ENCODE measurements at places on chromosomes 5 and 9.

GRCh38 chr5:134649163-134649835 lies 714 bp downstream of the SEC24A start:
- DNase-seq = no peak

DNA sequence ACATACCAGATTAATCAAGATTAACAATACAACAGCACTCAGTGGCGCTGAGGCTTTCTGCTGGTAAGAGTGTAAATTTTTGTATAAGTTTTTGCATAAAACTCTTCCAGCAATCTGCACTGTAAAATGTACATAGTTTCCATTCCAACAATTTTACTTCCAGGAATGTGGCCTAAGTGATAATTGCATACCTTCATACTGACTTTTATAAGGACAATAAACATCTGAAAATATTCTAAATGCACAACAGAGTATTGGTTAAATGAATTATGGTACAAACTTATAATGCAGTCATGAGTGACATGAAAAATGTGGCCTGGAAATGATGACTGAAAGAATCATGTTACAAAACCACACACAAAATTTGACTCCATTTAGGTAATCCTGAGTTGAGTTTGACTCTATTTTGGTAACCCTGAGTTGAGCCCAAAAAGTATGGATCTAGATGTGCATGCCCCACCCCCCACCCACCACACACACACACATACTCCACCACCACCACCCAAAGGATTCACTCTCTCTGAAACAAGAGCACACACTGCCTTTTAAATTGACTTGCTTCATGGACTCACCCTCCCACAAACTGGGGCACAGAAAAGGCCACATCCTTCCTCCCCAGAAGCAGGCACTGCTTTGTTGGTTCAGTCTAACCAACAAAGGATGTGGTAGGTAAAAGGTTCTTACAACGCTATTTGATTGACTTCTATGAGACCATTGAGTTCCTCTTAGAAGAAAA lies 137.6 kb downstream of the SUSD1 start:
- DNase-seq = peak; percentile 16

- no peak for DNase-seq
Measured at GRCh38 chr9:94222870-94223269, 36.2 kb upstream of the ZNF169 start.

DNA sequence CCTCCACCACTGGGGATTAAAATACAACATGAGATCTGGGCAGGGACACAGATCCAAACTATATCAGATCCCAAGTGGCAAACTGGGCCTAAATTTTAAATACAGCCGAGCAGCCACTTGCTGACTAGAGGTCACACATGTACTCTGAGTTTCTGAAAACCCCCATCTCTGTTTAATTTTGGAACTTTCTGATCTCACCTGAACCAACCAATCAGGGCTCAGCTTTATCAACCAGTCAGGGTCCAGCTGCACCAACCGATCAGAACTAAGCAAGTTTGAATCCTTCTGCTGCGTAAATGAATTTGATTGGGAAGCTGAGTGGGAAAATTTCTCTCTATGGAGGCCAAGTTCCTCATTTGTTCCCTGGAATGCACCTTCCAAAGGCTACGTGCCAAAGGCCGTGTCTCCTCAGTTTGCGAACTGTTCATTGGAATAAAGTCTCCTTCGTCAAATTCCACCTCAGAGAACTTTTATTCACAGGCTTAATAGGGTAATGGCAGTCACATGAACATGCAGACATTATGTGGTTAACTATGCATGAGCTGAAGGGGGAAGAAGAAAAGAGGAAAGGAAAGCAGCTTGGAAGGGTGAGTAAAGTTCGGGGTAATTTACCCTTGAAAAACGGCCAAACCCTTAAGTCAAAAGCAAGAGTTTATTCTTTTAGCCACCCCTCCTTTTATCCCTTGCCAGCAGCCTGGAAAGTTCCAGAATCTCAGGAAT lies 3.7 kb downstream of the CD180 start:
- no peak for DNase-seq

DNA sequence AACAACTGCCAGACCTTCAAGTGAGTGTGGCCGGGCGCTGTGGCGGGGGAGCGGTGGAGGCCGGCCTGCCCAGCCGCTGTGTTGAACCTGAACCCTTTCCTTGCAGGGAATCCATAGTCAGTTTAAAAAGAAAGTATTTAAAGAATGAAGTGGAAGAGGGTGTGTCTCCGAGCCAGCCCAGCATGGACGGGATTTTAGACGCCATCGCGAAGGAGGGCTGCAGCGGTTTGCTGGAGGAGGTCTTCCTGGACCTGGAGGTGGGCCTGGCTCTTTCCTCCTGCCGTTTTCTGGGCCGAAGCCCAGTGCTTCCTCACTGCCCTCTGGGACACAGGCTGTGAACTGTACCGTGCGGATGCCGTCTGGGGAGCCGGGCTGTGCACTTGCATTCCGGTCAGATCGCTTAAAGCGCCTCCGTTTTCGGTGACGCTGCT lies 19.1 kb downstream of the EXOC3 start:
- no peak for DNase-seq

GRCh38 chr5:151151793-151152192 lies 5.8 kb downstream of the ANXA6 start:
- DNase-seq = no peak

- DNase-seq = no peak
Measured at GRCh38 chr5:88607492-88607891, 275.5 kb downstream of the MEF2C start.

GRCh38 chr9:3507395-3508077 lies 18.3 kb downstream of the RFX3 start:
- no peak for DNase-seq

DNA sequence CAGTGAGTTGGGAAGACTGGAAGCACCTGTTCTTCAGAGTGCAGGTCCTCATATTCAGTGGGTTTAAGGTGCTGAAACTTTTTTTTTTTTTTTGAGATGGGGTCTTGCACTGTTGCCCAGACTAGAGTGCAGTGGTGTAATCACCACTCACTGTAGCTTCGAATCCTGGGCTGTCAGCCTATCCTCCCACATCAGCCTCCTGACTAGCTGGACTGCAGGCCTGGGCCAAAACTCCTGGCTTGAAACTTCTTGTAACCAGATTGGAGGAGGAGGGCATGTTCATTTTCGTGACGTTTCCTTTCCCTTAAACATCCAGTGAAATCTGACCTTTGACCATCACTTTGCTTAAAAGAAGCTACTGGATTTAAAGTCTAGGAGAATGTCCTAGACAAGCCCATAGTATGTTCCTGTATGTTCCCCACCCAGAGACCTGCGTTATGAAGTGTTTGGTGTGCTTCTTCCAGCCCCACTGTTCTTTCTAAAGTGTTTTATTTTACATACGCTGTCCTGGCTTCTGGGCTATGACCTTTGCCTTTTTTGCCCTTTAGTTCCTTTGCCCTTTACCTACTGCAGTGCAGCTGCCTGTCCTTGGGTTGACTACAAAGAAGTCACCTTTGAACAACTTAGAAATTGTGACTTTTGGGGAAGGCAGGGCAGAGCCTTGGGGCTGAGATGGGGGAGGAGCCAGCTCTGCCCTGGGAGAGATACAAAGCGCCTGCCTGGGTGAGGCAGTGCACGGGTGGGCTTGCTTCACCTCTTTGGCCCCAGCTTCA lies 18.4 kb downstream of the TENT4A start:
- DNase-seq = no peak

DNA sequence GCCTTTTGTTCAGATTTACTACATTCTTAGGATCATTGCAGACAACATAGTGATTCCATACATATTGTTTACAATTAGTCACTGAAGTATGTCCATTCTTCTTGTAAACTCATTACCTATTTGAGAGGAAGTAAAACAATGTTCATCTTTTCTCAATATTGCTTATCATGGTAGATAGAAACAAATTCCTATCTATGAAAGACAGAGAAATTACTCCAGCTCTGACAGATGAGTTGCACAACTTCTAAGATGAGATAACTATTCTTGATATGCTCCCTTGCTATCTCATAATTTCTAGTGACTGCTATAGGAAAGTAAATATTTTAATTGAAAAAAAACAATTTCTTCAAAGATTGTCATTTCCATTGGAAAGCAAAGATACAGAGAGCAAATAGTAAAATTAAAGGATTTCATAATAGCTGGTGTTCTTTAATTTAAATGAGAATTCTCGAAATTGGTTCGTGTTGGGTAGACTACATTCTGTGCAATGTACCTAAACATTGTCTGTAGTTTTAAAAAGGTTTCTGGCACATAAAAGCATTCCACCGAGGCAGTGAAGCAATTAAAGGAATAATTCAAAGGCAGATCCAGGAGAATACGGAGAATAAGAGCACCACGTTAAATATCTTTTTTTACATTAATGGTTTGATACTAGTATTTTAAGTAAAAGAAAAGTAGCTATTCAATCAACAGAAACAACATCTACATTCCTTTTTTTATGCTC lies 1029.1 kb upstream of the ACO1 start:
- no peak for DNase-seq

- no peak for DNase-seq
Measured at GRCh38 chr9:79263628-79264027, 308.1 kb upstream of the TLE4 start.

DNA sequence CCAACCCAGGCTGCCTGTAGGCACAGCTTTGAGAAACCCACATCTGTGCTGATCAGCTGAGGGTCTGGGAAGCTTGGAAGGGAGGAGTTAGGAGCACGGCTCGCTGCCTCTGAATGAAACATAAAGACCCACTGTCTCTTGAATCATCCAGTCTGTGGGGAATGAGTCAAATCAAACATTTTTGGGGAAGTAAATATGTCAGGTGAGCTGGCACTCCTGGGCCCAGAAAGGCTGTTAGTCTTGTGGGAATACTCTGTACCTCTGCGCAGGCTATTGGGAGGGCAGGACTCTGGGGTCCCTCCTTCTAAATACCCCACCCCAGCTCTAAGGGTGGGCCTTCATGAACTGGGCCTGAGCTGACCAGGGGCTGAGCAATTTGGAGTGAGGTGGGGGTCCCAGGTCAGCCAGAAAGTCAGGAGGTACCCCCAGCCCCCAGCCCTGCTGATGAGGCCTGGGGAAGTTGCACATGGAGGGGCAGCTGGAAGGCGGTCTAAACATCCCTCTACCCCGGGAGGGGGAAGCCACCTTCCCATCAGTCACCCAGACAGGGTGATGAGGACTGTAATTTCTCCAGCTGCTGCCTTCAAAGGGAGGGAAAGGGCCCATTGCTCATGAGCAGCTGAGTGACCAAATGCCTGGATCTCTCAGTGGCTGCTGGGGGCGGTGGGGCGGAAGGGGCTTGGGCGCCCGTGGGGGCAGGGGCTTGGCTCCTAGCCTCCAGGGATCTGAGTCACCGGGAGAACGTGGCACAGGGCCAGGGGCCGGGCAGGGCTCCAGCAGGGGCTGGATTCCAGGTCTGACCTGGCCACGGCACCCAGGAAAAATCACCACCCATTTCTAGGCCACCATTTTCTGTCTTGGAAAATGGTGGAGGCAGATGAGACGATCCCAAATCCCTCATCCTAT lies 10.8 kb downstream of the FIBCD1 start:
- no peak for DNase-seq

DNA sequence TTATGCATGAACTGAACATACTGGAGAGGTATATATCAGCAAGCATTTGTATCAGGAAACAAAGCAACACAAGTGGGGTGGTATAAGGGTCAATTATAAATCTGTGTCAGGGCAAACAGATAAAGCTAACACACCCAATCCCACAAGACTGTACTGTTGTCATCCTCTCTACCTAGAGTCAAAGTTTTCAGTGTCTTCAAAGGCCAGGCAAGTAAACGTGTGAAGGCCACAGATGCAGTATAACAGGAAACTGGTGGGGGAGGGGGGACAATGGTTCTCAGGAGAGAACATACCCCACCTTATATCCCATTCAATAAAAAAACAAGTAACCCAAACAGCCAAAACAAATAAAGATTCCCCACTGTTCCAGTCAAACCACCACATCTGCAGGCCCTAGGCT lies 22.1 kb downstream of the ELP1 start:
- DNase-seq = no peak

- DNase-seq = no peak
Measured at GRCh38 chr5:174816858-174817257, 92.5 kb downstream of the MSX2 start.

DNA sequence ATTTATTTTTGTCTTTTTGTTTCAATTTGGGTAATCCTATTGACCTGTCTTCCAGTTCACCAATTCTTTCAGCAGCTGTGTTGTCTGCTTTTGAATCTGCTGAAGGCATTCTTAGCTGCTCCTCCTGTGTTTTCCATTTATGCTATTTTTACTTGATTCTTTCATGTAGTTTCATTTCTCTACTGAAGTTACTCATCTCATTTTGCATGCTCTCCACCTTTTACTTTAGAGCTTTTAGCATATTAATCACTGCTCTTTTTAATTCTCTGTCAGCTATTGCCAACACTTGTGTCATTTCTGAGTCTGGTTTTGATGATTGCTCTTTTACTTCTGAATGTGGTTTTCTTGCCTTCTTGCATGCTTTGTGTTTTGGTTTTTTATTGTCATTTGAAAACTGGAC lies 496.0 kb upstream of the CLINT1 start:
- DNase-seq = no peak

DNA sequence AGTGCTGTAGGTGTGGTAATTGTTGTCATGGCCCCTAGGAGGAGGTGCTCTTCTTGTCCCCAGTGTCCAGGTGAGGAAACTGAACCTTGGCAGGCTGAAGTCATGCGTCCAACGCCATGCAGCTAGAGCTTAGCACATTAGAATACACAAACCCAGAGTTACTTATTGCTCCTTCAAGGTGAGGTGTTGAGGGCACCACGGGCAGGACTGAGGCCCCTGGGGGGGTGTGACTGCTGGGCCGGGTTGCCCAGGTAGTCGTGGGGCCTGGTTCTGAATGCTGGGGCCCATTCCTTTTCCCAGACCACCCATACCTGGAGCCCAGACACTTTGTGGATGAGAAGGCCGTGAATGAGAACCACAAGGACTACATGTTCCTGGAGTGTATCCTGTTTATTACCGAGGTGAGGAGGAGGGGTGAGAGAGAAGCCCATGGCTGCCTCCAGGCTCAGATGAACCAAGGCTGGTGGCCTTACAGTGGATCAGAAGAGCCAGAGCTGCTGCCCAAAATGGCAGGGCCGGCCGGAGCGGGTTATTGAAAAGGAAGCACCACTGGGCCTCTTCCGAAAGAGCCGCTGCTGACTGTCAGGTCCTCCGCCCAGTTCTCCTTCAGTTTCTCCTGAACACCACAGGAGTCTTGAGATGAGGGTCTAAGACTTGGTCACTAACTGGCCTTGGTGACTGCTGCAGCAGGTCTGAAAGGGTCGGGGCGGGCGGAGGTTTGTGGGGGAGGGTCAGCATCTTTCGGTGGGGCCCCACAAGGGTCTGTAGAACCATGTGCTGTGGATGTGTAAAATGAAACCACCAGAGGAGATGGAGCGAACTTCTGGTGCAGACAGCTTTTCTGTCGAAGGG lies 26.3 kb downstream of the PTPA start:
- no peak for DNase-seq

DNA sequence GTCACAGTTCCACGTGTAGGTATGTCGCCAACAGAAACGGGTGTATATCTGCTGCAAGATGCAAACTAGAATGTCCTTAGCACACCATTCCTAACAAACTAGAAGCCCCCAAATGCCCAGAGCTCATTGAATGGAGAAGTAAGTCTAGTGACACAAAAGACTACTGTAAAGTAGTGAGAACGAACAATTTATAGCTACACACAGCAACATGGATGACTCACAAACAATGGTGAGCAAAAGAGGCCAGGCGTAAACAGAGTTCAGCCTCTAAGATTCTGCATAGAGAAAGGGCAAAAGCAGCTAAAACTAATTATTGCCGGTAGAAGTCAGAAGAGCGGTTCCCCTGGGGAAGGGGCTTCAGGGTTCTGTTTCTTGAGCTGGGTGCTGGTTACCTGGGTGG lies 74.7 kb downstream of the AMBP start:
- DNase-seq = no peak
